NCI-H1105 (cell line): ENCODE measurements at places on chromosomes 5 and 9.

DNA sequence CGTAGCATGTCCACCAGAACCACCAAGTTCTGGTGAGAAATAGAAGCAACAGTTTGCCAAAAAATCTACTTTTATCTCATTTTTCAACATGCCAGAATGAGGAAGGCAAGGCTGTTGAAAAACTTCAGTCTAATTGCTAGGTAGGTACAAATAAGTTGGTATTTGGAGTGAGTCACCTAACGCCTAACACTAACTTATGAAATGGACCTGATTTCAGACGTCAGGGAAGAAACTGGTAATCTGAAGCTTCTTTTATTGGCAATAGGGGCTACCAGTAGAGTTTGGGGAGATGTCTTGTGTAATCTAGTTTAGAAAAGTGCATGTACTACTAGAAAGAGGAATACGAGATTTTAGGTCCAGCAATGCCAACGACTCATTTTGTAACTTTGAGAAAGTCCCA lies 4.4 kb upstream of the PDE6A start:
- no peak for DNase-seq

- DNase-seq, result no peak
Measured at GRCh38 chr5:423626-424261, 19.2 kb upstream of the EXOC3 start.

GRCh38 chr5:79689541-79690466 lies at the start of gene CMYA5:
TSS of gene CMYA5 (plus strand) at chr5:79689836. CDS start at chr5:79689908, 72 bp downstream.
- DNase-seq, result no peak

GRCh38 chr5:1343931-1344901 lies 683 bp downstream of the CLPTM1L start:
- DNase-seq, result peak; percentile 11

DNA sequence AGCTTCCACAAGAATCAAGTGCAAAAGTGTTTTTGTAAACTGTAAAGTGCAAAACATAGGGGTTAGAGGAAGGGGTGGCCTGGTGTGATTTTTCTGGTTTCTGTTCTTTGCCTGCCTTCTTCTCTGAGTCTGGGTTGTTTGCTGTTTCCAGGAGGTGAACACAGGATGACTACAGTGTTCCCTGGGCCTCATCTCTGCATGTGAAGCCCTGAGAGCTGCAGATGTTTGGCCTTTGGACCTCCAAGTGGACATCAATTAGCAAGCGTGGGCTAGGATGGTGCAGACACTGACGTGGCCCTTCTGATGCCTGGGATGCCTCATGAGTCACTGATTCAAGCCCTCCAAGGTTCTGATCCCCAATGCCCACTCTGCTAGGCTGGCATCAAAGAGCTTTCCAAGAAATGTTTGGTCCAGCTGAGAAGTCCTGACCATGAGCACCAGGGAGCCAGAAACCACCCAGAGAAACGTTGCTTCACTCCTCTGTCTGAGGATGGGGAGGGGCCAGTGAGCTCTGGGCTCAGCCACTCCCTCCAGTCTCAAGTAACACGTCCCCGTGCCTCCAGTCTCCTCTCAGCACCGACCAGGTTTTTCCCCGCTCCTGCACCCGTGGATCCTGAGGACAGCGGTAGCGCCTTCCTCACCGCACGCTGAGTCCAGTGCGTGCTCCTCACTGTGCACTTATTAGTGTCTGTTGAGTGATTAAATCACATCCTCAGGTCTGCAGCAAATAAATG lies 7.6 kb downstream of the IL9 start:
- no peak for DNase-seq

GRCh38 chr9:123072407-123072995 lies 39.0 kb downstream of the GPR21 start:
- no peak for DNase-seq

DNA sequence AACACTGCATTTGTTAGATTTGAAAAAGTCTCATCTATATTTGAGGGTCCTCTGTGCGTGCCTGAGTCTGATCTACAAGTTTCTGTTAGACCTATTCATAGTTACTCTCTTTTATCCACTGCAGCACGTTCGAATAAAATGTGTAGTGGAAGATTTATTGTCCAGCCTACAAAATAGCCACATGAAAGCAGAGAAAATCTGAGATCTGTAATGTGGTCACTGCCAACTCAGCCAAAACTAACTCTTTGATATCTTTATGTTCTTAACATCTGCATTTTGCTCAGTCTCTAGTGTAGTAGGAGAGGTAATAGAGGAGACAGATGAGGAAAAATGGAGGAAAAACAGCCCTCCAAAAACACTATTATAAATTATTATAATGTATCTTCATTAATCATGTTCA lies 354.0 kb downstream of the NPR3 start:
- DNase-seq, result no peak
